Spinal cord (tissue), 10 donors: ENCODE measurements at places on chromosomes 3 and 15. TPM values are rescaled to one million over a fixed set of nuclear protein-coding genes. Genes with fewer than 3 reads are reported as not detected.

Gene UBA7
- total RNA-seq: 42.9 TPM

Gene KIF7
- 11.2 TPM for total RNA-seq

DNA sequence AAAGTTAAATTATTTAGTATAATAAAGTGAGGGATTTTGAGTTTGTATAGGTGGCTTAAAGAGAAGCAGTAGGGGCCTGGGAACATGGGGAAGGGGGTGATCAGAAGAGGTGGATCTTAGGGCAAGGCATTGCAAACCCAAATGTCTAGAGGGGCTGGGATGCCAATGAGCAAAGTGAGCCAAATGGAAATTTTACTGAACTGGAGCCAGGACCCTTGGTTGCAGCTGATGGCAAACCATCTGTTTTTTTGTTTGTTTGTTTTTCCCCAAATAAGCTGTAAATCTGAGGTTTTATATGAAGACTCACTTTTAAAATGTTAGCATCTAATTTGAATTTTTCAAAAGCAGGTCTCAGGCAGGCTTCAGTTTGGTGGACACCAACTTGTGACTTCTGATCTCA is 14.8 kb upstream of the PARP14 start:
- no peak overlapping the region for H3K4me3 ChIP-seq
- no peak overlapping the region for H3K27ac ChIP-seq

GRCh38 chr15:39638041-39638440 is 57.2 kb downstream of the THBS1 start:
- H3K36me3 ChIP-seq: no peaks in the 10 kb centered on the region
- DNase-seq: no peak
- no peaks in the 10 kb centered on the region for H3K27me3 ChIP-seq

DNA sequence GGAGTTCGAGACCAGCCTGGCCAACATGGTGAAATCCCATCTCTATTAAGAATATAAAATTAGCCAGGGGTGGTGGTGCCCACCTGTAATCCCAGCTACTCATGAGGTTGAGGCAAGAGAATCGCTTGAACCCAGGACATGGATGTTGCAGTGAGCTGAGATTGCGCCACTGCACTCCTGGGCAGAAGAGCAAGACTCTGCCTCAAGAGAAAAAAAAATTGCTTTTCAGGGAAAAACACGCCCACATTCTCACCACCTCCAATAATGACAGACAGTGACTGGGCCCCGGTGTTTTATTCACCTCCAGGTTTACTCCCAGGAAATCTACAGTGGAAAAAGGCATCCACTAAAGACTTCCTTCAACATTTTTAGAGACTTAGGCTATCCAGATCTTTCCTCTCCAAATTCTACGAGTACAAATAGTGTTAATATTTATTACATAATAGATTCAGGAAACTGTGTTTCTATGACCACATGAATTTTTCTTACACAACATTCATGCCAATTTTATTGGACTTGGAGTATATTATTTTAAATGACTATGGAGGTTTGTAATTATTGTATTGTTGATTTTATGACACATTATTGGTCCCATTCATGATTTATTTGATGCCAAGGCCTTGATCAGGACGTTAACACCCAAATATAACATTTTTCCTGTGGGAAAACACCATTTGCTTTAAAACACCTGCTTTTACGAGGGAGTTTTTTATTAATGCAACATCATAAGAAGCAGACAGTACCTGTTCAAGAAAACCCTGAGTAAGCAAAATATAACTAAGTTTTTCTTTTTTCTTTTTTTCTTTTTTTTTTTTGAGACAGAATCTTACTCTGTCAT is 26.6 kb downstream of the IGF2BP2 start:
- no peak overlapping the region for H3K27ac ChIP-seq
- no peak overlapping the region for H3K4me3 ChIP-seq
- no peaks in the 10 kb centered on the region for H3K36me3 ChIP-seq
- no peak for DNase-seq
- no peaks in the 10 kb centered on the region for H3K4me1 ChIP-seq

- DNase-seq: no peak
- H3K36me3 ChIP-seq: no peaks in the 10 kb centered on the region
- H3K4me1 ChIP-seq: no peaks in the 10 kb centered on the region
- H3K27me3 ChIP-seq: no peaks in the 10 kb centered on the region
- H3K27ac ChIP-seq: no peak overlapping the region
- H3K4me3 ChIP-seq: no peak overlapping the region
These were observed 56.2 kb downstream of the GREM1 start for GRCh38 chr15:32774022-32774421.

DNA sequence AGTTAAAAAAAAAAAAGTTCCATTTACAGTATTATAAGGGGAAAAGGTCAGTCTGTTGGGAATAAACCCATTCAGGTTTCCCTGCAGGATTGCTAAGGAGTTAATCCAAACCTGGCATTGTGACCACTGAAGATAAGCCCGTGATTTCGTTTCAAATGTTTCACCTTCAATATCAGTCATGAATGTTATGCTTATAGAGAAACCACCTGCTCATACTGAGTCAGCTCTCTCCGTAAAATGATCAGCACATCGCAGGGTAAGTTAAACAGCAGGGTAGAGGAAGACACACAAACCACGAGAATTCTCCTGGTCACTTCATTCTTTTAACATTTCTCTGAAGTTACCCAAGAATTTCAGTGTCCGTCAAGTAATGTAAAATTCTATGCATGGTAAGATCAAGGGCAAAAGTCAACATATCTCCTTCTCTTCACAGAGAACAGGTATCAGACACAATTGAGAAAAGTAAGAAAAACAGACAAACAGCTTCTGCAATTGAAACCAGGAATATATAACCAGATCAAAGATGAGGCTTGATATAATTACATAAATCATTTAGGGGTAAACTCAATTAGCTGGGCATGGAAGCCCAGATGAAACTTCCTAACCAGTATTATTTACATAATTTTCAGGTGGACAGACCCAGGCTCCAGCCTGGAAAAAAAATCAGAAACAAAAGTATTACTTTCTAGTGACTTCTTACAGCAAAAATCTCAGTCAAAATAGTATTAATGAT is 67.6 kb upstream of the ARHGEF3 start:
- H3K36me3 ChIP-seq: no peaks in the 10 kb centered on the region
- no peak for DNase-seq
- H3K27me3 ChIP-seq: no peaks in the 10 kb centered on the region
- no peak overlapping the region for H3K4me3 ChIP-seq
